ENCODE measurements at places on chromosomes 7 and 10.

GRCh38 chr10:30557884-30558283, 71.7 kb downstream of the LYZL2 start:
- no peak for DNase-seq

DNA sequence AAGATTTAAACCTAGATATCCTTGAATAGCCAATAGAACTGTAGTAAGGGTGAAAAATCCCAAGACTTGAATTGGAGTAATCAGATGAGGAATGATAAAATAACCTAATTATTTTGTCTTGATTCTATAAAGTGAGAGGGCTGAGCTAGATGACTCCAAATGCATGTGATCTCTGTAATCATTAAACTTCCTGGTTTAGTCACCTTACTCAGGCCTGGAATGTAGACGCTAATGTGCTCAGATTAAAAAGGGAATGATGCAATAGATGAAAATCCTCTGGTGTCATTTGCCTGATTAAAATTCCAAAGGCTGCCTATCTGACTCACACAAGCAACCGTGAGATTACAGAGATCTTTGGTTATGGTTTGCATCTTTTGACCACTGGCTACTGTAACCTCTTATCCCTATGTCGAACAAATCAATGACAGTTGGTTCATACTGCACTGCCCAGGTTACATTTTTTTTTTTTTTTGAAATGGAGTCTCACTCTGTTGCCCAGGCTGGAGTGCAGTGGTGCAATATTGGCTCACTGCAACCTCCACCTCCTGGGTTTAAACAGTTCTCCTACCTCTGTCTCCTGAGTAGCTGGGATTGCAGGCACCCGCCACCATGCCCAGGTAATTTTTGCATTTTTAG, 2.9 kb upstream of the HKDC1 start:
- no peak for DNase-seq

- DNase-seq, result no peak
Measured at GRCh38 chr10:97861924-97862323, 12.3 kb downstream of the GOLGA7B start.

DNA sequence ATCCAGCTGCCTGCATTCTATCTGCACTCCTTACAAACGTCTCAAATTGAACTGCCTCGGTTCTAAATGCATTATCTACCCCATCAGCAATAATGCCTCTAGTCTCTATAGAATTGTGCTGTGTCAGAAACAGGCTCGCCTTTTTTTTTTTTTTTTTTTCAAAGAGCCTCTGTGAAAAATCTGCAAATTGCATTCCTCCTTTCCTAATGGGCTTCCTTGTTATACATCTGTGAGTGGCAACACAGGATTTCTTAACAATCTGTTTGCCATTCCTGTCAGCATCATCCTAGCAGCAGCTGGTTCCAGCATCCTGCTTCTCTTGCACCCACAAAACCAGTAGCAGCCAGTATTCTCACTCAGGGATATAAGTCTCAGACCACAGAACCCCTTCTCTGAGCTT, 413.5 kb upstream of the SEMA3D start:
- no peak for DNase-seq

- no peak for DNase-seq
Measured at GRCh38 chr7:116172353-116172752, 38.0 kb upstream of the TES start.

- no peak for DNase-seq
Measured at GRCh38 chr7:130379532-130379920, 768 bp upstream of the CPA1 start.

- no peak for DNase-seq
Measured at GRCh38 chr10:84626397-84627087, 298.2 kb downstream of the CCSER2 start.

DNA sequence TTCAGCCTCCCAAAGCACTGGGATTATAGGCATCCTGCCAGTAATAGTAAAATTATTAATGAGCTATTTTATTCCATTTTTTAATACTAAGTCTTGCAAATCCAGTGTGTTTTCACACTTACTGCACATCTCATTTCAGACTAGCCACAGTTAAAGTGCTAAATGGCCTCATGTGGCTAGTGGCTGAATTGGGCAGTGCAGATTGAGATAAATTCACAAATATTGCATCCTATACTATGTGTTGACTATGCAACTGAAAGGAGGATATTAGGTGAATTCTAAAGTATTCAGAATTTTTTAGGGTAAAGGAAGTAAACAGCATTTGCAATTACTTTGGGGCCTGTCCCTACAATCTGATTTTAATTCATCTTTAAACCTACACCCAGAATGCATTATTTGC, 10.2 kb downstream of the APBB1IP start:
- no peak for DNase-seq

DNA sequence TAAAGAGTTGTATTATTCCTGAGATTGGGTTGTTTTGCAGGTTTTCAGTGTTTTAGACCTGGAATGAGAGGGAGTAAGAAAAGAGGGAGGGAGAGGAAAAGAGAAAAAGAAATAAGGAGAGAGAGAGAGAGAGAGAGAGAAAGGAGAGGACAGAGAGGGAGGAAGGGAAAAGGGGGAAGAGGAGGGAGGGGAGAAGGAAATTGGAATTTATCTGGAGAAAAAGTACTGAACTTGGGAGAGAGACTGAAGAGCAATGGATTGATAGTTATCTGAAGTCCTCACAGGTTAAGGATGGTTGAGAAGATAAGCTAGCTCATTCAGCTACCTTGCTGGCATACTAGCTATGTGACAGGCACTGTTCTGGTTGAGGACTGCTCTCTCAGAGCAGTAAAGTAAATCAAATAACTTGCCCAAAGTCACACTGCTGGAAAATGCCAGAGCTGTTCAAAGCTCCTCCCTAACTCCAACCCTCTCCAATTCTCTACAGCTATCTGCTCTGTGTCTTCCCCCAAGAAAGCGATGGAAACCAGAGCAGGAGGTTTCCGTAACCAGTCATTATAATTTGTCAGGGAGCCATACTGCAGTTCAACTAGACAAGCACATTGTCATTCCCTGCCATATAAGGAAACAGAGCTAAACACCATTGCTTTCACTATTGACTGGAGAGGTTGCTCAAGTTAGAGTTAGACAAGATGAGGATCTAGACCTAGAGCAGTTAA, 10.7 kb downstream of the CALD1 start:
- no peak for DNase-seq

- no peak for DNase-seq
Measured at GRCh38 chr7:114843102-114843501, 78.8 kb upstream of the MDFIC start.

DNA sequence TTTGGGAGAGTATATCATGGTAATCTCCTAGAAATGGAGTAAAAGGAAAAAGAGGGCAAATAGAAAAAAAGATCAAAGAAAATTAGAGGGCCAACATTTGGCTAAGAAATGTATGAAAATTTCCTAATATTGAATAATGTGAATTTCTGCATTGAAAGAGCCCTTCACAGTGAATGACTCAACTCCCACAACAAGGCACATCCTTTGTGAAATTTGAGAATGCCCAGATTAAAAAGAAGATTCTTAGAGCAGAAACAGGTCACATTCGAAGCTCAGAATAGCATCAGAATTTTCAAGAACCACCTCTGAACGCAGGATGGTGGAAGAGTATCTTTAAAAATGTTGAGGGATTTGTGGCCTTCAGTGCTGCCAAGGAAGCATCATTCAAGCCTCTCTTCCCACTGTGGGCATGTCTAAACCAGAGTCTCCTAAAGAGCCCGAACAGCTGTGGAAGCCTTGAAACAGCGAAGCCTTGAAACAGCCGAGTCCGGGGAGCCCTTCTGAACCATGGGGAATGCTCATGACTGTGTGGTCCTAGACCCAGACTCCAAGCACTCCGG, 43.6 kb downstream of the GUSB start:
- DNase-seq, result no peak

- DNase-seq, result no peak
Measured at GRCh38 chr10:19451937-19452336, 364.3 kb upstream of the PLXDC2 start.

GRCh38 chr10:77975086-77975666, 48.6 kb upstream of the DLG5 start:
- DNase-seq, result no peak

DNA sequence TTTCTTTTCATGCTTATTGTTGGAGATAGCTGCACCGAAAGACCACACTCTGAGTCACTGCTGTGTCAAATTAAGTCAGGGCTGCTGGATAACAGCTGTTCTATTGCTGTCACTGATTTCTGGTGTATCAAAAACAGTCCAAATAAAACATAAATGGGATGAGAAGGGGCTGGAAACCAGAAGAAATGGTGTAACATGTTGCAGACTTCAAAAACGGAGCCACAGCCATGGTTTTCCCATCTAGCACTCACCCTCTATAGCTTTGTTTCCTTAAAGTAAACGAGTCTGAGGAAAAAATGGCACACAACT, 103.3 kb upstream of the DIP2C start:
- no peak for DNase-seq

- DNase-seq, result no peak
Measured at GRCh38 chr10:78337646-78338391, 304.2 kb downstream of the RPS24 start.

DNA sequence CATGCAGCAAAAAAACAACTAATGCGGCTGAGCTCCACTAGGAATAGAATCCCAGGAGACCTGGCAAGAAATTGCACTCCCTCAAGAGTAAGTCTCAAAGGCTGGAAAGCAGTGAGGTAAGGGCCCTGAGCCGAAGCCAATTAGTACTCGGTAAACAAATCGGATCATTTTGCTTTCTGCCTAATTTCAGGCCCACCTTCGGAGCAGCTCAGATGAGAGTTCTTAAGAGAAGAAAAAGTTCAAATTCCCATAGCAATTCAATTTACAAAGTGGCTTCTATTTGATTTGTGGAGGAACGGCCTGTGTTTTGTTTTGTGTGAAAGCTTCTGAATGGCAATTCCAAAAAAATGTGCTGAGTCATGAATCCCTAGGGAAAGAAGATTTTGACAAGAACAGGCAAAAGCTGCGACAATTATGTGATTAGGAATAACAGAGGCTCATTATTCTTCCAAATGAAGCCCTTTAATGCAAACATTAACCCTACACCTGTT, 60.9 kb downstream of the SLC16A9 start:
- DNase-seq, result no peak

- no peak for DNase-seq
Measured at GRCh38 chr10:34486008-34486407, 329.1 kb downstream of the PARD3 start.

DNA sequence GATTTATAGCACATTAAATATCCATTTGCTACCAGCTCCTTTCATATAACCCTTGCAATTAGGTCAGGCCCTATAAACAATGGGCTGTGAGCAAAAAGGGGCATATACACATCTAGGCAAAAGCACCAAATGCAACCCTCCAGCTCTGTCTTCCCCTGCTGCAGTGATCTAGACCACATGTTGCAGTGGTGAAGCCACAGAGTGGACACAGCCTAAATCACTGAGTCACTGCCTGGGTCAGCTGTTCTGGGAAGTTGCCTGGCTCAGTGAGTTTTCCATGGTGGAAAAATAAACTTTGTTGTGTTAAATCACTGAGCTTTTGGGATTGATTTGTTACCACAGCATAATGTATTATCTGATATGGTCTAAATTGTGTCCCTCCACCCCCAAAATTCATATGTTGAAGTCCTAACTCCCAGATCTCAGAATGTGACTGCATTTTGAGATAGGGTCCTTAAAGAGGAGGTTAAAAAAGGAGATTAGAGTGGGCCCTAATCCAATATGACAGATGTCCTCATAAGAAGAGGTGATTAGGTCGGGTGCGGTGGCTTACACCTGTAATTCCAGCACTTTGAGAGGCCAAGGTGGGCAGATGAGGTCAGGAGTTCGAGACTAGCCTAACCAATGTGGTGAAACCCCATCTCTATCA, 70.4 kb downstream of the ZFAND4 start:
- DNase-seq, result no peak

DNA sequence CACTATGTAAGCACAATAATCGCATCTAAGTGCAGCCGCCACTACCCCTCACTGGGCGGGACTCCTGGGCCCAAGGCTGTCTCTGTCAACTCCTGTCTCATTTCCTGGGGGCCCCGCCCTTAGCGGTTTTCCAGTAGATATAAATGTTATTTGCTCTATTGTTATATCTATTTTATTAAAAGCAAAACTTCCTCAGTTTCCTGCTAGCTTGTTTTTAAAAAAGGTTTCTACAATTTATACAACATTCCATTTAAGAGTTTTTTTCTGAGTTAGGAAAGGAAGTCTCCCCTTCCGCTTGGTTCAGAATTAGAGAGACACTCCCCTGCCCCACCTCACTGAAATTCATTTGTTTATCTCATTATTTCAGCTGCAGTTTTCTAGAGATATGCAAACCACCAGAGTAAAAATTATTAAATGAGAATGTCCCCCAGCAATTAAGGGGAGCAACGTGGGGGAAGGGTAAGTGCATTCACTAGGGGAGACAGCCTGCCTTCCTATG, 82.7 kb downstream of the RAMP3 start:
- DNase-seq, result no peak

DNA sequence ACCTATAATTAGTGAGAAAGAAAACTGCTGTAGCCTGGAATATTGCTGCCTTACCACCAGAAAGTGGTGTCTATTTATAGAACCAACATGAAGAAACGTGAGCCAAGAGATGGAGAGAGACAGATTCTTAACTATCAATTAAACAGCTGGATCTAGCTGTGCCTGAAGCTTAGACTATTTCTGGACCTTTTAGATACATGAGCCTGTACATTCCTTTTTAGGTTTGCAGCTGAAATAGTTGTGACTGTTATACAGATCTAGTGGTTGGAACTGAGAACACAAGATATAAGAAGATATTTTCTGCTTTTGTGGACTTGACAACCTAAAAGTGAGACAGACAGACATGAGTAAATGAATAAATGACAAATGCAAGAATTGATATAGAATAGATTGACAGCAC, 73.4 kb downstream of the CDK14 start:
- DNase-seq, result no peak

- no peak for DNase-seq
Measured at GRCh38 chr7:98256431-98256830, 4.4 kb upstream of the TECPR1 start.

DNA sequence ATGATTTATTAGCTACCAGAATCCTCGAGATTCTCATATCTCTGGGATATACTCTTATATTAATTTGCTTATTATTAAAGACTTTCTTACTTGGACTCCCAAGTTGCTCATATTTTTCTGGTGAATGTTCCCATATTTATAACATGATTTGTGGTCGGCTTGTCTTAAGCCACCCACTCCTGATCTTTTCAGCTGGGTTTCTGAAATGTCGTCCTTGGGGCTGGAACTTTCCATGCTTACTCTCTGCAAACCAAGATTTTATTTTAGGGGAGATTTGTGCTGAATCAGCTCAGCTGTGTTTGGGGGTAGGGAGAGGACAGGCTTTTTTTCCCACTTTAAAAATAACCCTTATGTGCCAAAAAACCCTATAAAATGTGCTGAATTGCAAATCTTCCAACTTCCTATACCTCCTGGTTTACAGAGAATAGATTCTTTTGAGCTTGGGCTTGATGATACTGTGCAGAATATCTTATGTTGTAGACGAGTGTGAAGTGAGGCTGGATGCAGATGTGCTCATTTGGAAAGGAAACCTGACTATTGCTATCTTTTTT, 162.1 kb downstream of the SND1 start:
- DNase-seq, result no peak

DNA sequence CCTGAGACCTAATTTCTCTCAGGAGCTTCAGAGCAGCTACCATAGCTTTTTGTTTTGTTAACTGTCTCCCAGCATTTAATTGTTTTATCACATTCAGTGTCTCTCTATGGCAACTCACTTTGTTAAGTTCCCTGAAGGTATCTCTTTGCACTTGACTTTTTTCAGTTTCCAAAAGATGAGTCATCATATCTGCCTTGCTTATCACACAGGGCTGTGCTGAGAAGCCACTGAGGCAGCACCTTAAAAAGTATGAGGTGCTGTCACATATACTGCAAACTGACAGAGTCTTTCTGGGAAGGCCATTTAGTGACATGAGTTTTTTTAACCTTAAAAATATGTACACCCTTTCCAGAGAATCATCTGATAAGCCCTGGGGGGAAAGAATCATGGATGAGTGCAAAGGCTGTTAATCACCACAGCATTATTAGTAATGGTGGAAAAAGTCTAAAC, 56.8 kb downstream of the PPP1R3C start:
- DNase-seq, result no peak

Measured in DMS153 (cell line).